ENCODE measurements at places on chromosomes 7 and 10.

- DNase-seq: no peak
Measured at GRCh38 chr7:26461518-26461917, 169.9 kb downstream of the SNX10 start.

DNA sequence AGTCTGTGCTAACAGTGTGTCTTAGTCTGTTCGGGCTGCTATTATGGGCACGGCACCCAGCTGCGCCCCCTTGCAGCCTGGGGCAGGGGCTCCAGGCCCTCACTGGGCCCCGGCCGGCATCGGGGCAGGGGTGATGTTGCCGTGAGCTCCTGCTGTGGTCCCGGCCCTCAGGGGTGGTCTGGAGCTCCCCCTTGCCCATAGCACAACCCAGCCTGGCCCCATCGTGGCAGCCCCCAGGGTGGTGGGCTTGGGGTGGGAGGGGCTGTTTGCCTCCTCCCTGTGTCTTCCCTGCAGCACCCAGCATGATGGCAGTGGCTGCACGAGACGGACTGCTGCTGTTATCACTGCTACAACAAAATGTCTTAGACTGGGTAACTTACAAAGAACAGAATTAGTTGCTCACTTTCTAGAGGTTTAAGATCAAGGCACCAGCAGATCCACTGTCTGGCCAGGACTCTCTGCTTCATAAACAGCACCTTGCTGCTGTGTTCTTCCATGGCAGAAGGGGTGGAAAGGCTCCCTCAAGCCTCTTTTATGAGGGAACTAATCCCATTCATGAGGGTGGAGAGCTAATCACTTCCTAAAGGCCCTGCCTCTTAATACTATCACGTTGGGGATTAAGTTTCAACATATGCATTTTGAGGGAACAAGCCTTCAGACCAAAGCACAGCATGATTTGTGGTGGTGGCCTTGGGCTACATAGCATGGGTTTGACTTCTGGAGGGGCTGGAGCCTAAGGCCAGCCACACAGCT, 149.5 kb downstream of the SEC23IP start:
- DNase-seq: no peak

DNA sequence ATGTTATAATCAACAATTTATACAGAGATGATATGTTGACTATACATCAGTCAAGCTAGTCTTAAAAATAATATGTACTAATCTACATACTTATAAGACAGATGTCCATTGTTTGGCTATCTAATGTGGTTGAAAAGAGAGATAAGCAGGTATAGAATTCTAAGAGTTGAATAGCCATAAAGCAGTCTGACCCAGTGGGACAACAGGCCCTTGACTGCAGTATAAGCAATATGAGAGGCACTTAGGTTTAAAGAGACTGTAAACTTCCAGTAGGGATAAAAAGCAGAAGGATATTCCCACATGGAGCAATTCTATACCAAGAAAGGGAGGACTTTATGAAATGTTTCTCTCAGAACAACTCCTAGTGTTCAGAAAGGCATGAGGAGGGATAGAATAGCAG, 139.3 kb downstream of the ELAPOR2 start:
- no peak for DNase-seq

DNA sequence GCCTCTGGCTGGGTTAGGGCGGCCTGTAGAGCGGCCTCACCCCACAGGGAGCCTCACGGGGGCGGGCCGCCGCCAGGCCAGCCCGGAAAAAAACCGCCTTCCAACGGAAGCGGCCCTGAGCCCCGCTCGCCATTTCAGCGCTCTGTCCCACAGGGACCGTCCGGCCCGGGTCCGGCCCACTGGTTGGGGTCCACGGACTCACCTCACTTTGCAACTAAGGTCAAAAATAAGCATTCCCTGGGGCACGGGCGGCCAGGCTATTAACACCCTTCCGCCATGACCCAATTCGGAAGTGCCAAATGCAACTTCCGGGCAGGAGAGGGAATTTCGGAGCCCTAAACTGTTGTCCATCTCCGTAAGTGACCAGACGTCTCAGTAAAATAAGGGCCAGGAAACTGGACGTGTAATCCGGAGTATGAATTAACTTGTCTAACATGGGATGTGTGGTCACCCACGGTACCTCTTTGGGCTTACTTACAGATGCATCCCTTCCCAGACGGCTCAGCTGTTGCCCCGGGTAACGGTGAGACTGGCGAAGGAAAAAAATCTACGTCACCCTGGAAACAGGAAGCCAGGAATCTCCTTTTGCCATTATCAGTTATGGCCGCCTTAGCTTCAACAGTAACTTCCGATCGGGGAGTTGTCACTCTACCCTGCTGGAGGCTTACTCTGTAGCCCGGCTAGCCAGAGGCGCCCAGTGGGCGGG, at the start of gene BBIP1:
BBIP1 (minus strand) TSS at position 538 of the 706 bp plus-strand sequence. CDS start 1,023 bp downstream, outside the sequence.
- peak; percentile 97 for DNase-seq

- DNase-seq: no peak
Measured at GRCh38 chr10:79234391-79235315, 112.6 kb upstream of the PPIF start.

DNA sequence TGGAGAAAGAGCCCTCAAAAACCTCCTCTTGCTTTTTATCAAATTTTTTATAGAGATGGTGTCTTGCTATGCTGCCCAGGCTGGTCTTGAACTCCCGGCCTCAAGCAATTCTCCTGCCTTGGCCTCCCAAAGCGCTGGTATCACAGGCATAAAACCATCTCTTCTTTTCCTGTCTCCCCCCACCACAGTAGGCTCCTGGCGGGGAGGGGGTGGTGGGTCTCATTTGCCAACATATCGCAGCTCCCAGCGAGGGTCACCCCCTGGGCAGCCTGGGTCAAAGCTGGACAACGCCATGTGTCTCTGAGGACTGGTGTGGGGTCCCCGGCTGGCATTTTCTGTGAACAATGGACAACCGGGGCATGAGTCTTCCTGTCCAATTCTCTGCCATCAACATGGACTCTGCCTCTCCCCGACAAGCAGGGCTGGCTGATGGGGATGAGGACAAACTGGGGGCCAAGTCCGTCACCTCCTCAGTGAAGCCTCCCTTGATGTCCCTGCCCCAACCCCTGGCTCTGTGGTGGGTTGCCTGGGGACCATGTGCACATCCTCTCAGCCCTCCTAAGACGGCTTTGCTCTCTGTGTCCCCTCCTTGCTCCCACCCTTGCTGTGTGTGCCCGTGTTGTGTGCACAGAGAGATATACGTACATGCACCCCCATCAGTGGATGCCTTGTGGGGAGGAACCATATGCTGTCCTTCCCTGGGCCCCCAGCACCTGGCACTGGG, 86.4 kb upstream of the GNA12 start:
- no peak for DNase-seq

- DNase-seq: no peak
Measured at GRCh38 chr10:95121904-95122303, 52.6 kb upstream of the CYP2C8 start.

- no peak for DNase-seq
Measured at GRCh38 chr7:114786455-114786854, 135.4 kb upstream of the MDFIC start.

- DNase-seq: no peak
Measured at GRCh38 chr10:63920926-63921325, 399.7 kb downstream of the REEP3 start.

GRCh38 chr10:93826355-93826754, 67.4 kb upstream of the SLC35G1 start:
- DNase-seq: no peak

GRCh38 chr10:79321951-79322350, 25.3 kb upstream of the PPIF start:
- no peak for DNase-seq

GRCh38 chr10:77081481-77081891, 556.1 kb downstream of the KCNMA1 start:
- DNase-seq: no peak

DNA sequence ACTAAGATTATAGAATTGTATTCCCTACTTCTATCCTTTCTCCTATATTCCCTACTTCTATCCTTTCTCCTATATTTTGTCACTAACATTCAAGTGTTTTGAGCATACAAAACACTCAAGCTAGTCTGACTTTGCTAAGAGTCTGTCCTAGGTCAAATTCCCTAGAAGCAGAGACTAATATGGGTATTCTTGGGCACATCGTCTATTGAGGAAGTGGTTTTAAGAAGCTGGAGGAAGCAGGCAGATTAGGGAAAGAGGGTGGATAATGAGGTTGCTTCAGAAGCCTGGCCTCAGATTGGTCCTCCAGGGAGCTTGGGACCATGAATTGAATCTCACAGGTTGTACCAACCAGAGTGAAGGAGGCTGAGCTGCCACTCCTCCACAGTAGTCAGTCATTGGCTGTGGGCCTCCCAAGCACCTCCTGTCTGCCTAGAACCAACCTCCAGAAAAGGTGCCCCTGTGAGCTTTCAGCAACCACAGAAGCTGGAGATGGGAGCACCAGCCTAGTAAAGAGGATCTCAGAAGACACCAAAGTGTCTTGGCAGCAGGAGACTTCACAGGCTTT, 295.9 kb upstream of the PHF14 start:
- DNase-seq: no peak

DNA sequence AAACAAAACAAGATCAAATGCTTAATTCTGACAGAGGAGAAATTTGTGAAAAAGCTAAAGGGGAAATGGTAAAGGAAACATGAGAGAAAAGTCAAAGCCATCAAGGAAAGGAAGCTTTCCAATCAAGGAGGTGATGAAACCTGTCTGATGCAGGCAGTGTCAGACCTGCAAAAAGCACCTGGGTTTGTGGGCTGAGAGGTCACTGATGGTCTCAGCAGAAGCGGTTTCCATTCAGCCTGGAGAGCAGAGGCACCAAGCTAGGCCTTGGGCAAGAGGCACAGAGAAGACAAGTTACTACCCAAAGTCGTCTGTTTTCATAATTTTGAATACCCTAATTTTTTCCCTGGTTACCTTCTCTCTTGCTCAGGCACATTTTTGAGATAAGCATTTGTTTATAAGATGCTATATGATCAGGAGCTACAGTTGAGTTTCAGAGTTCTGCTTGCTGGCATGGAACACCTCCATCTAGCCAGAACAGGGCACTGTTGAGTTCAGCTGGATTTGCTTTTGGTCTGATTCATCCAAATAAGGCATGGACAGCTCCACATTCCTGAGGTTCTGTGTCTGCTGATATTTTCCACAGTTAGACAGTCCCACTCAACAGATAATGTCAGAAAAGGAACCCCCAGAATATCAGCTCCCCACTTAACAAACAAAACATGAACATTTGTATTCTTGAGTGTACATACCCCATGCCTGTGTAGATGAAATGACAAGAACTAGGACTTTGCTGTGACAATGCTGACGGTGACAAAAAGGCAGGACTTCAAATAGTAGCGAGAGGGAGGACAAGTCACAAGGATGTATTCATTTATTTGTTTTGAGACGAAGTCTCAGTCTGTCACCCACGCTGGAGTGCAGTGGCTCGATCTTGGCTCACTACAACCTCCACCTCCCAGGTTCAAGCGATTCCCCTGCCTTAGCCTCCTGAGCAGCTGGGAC, 4.9 kb upstream of the PPIA start:
- DNase-seq: no peak

- no peak for DNase-seq
Measured at GRCh38 chr7:149815121-149815520, 23.1 kb upstream of the ZNF862 start.

GRCh38 chr7:45697576-45698136, 123.5 kb downstream of the ADCY1 start:
- DNase-seq: no peak

- no peak for DNase-seq
Measured at GRCh38 chr7:142506601-142507000, 242.7 kb upstream of the PRSS1 start.

GRCh38 chr10:91201213-91201996, 19.1 kb upstream of the PCGF5 start:
- DNase-seq: no peak

GRCh38 chr7:16991551-16991950, 109.8 kb upstream of the AGR3 start:
- DNase-seq: no peak

- DNase-seq: no peak
Measured at GRCh38 chr7:23350466-23350865, 51.3 kb downstream of the MALSU1 start.

DNA sequence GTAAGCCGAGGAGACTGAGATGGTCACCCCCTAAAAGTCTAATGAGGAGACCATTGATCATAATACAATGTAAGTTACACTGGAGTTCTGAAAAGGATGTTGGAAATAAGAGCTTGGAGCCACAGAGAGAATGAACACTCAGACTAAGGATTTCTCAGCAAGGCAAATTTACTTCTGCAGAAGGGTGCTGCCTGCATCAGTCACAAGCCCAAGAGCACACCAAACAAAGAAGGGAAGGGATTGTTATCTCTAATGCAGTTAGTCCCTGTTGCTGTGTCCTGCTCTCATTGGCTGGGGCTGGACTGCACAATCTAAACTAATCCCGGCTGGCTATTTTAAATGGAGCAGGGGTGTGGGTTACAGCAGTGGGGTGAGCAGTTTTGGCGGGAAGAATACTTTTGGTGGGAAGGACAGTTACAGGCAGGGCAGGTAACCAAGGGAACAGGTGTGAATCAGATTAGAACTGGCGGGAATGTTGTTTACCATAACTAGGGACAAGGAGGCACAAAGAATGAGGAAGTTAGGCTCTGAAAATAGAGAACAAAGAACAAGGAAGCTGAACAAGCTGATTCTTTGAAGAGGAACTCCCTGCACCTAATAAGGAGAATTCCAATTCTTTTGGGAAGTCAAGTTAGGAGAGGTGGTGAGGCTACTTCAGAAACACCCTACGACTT, 30.3 kb upstream of the TRIM24 start:
- no peak for DNase-seq

DNA sequence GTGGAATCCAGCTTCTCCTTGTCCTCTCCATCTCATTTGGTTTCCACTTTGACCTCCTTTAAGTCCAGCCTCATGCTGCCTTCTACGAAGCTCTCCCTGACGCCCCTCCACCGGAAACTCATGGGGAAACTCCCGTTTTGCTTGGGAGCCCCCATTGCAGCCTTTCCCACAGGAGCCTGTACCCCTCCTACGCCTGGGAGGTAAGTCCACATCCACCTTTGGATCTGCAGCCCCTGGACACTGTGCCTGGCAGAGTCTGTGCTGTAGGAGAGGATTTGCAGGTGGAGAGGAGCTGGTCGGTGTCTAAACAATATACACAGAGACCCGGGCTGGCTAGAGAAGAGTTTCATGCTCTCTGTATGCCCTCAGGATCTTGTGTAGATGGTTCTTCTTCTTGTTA, 296.1 kb downstream of the GLRX3 start:
- DNase-seq: no peak

DNA sequence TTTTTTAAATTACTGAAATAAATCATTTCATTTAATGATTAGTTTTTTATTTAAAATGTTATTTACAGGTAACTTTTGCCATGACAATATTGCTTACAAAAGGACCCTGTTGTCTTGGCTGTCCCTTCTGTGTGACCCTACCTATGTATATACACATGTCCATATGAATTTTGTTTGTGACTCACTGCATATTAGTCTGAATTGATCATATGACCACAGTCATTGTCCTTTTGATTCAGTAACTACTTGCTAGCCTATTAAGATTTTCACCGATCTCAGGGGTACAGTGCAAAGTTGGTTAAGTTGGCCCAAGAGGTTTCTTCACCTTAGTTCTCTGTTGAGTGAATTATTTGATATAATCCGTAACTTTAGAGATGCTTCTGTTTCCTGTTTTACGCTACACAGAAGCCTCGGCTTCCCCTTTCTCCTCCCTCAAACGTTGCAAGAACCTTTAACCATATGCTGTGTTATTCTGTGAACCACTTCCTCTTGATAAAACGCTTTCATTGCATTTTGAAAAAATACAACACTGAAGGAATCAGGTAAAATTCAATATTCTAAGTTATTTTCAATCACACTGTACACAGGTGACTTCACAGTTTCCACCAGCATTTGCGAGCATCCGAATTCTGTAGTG, 43.9 kb downstream of the APBB1IP start:
- no peak for DNase-seq

All from stimulated activated CD8-positive, alpha-beta memory T cell treated with anti-CD3 and anti-CD28 coated beads, Interleukin-4, amount 100 ng/mL, for 1 hour (primary cell).